NCI-H524 (cell line): ENCODE measurements at places on chromosomes 3 and 15.

GRCh38 chr15:100940767-100941379 is 21.7 kb downstream of the LRRK1 start:
- DNase-seq = no peak

- no peak for DNase-seq
Measured at GRCh38 chr15:51874751-51875644, 45.5 kb downstream of the TMOD3 start.

DNA sequence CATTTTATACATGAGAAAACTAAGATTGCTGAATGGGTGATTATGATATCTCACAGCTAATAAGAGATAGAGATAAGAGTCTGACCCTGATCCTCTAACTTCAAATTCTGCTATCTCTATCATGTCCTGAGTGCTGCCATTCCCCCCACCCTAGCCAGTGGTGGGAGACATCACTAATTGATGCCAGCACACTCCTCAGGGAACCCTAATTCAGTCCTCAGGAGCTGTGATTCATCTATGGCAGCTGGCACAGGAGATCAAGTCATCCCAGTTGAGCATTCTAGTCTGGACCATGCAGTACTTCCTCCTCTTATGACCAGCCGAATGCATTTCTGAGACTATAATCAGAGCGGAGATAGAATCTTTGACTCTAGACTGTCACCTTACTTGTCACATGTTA is 71.9 kb downstream of the SYNM start:
- DNase-seq = no peak

GRCh38 chr15:34065261-34065660 is 26.3 kb upstream of the AVEN start:
- no peak for DNase-seq

- DNase-seq = no peak
Measured at GRCh38 chr3:194084284-194084683, 51.7 kb upstream of the HES1 start.

GRCh38 chr3:188901671-188902287 is 270.0 kb upstream of the TPRG1 start:
- no peak for DNase-seq

DNA sequence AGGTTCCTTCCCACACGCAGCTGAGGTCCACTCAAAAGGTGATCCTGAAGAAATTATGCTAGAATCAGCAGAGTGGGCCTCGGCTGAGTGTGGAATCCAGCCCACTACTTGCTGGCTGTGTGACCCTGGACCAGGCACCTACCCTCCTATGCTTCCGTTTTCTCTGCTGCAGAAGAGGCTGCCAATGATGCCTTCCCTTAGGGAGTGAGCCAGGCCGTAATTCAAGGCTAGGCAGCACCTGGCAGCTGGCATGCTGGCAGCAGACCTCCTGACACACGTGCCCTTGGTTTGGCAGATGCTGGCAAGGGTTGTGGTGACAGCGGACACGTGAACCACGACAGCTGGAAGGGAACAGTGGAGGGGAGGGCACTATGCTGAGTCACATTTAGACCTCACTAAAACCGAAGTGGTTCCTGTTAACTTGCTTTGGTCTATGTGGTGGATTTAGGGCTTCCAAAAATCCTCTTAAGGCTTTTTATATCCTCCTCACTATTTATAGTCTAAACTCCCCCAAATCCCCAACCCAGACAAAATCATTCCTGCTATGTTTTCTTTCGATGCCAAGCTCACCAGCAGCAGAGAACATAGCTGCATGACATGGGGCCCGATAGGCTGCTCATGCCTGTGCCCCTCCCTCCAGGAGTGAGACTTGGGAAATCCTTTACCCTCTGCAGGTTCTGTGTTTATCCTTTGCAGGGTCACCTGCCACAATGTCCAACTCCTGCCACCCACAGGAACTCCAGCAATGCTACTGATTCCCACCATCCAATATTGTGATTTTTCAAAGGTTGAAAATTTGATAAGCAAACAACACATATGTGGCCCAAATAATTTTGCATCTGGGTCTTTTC is 10.6 kb upstream of the PCSK6 start:
- peak; percentile 93 for DNase-seq

- DNase-seq = peak; percentile 73
Measured at GRCh38 chr3:58824285-58824684, 157.7 kb upstream of the FAM3D start.

GRCh38 chr3:16441371-16441875 is 72.1 kb downstream of the RFTN1 start:
- peak; percentile 63 for DNase-seq

DNA sequence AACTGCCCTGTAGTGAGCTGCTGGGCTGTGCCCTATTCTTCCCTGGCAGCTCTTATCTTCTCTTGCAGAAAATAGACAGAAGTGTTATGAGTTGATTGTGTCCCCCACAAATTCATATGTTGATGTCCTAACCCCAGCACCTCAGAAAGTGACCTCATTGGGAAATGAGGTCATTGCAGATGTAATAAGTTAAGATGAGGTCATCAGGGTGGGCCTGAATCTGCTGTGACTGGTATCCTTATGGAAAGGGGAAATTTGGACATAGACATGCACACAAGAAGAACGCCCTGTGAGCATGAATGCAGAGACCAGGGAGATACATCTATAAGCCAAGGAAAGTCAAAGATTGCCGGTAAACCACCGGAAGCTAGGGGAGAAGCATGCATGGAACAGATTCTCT is 49.0 kb downstream of the SPSB4 start:
- no peak for DNase-seq

GRCh38 chr15:71131601-71132362 is 16.5 kb downstream of the THSD4 start:
- no peak for DNase-seq

- no peak for DNase-seq
Measured at GRCh38 chr3:49018707-49019006, 277 bp upstream of the DALRD3 start.

GRCh38 chr3:62373215-62373614 is at the start of gene FEZF2:
TSS of gene FEZF2 (minus strand) at chr3:62373550. CDS start at chr3:62372868, 682 bp downstream.
- DNase-seq = peak; percentile 9

DNA sequence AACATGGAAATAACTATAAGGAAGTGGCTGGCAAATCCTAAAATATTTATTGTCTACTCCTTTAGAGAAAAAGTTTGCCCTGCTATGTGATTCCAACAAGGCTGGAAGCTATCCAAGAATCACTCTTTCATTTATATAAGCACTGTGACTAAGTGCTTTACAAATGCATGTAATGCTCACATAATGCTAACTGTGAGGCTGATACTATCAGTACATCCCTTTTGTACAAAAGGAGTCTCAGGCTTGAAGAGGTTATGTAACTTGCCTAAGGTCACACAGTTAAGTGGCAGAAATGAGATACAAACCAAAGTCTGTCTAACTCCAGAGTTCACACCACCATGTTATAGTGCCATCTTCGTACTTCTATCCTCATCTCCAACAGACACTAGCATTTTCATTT is 17.0 kb downstream of the TOPBP1 start:
- DNase-seq = no peak

- DNase-seq = no peak
Measured at GRCh38 chr3:58111513-58112184, 99.1 kb downstream of the DNASE1L3 start.

GRCh38 chr15:67080900-67081431 is 15.6 kb downstream of the SMAD3 start:
- no peak for DNase-seq

GRCh38 chr15:91861223-91861622 is 7.7 kb downstream of the SLCO3A1 start:
- no peak for DNase-seq
